ENCODE measurements at places on chromosomes 6 and 20. TPM values are rescaled to one million over a fixed set of nuclear protein-coding genes. Genes with fewer than 3 reads are reported as not detected.

Gene PREX1
- 49.4 TPM for total RNA-seq

Gene SLPI
- not detected for total RNA-seq

Gene MUC22
- not detected for total RNA-seq

Gene PROKR2
- total RNA-seq, result under 0.01 TPM

Gene TINAG
- total RNA-seq, result 0.32 TPM

Gene TMC2
- total RNA-seq, result not detected

Gene ATP6V1G2
- 0.97 TPM for total RNA-seq

Gene CLVS2
- not detected for total RNA-seq

Gene XRN2
- 109 TPM for total RNA-seq

Gene PTCRA
- not detected for total RNA-seq

Gene POPDC3
- total RNA-seq, result 1.3 TPM

Gene PDE7B
- total RNA-seq, result 18.8 TPM

Gene GABRR1
- not detected for total RNA-seq

Gene RTF2
- total RNA-seq, result 104 TPM

Gene IPCEF1
- not detected for total RNA-seq

Gene ANKEF1
- total RNA-seq, result 1.2 TPM

Gene GSTA4
- total RNA-seq, result 20.8 TPM

Gene WFDC10B
- total RNA-seq, result not detected

Gene PI16
- not detected for total RNA-seq

Gene MANEA
- total RNA-seq, result 15.3 TPM

Gene BPIFB2
- not detected for total RNA-seq

Gene LAMA5
- 68.2 TPM for total RNA-seq

Gene TSHZ2
- under 0.01 TPM for total RNA-seq

Gene NEURL2
- 2.6 TPM for total RNA-seq

Gene TMEM63B
- total RNA-seq, result 19.3 TPM

Gene NRSN2
- 8.8 TPM for total RNA-seq

Gene WFDC2
- total RNA-seq, result not detected

Gene OVOL2
- not detected for total RNA-seq

Gene OPN5
- total RNA-seq, result not detected

Gene RSPH9
- 0.15 TPM for total RNA-seq

Gene ZNF184
- total RNA-seq, result 6.2 TPM

Gene SLC17A1
- not detected for total RNA-seq

Gene AARS2
- total RNA-seq, result 17.9 TPM

Gene CD83
- total RNA-seq, result 1.2 TPM

Gene HLA-DOB
- not detected for total RNA-seq

All from epithelial cell of umbilical artery (primary cell).